ENCODE measurements at places on chromosomes 7 and 10.

DNA sequence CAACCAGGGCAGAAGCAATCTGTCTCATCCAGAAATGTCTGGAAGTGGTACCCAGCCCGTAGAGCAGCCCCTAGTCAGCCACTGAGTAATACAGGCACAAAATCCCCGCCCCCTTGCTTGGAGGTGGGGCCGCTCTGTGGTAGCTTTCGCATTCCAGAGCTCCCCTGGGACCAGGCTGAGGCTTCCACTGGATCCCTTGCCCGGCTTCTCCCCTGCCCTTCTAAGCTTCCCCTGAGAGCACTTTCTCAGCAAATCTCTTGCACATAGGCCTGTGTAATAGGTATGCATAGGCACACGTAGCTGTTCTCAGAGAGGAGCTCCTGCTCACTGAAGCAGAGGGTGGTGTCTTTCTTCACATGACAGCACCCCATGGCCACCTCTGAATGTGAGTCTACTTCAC, 144.2 kb downstream of the BMS1 start:
- no peak for DNase-seq

- DNase-seq: no peak
These were observed 14.4 kb upstream of the PCBD1 start for GRCh38 chr10:70902661-70903261.

DNA sequence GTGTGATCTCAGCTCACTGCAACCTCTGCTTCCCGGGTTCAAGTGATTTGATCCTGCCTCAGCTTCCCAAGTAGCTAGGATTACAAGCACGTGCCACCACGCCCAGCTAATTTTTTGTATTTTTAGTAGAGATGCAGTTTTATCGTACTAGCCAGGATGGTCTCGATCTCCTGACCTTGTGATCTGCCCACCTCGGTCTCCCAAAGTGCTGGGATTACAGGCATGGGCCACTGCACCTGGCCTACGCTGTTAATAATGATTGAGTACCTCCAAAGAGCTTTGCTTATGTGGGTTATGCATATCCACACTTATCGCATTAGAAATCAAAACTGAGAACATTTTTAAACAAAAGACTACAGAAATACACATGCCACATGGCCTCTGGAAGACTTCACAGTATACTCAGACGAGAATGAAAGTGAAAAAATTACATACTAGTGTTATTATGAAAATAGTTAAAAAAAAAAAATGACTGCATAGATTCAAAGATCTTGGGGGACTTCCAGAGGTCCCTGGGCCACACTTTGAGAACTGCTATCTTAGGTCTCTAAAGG, 25.4 kb downstream of the RPP38 start:
- DNase-seq: no peak

- no peak for DNase-seq
These were observed 14.1 kb downstream of the NUDCD3 start for GRCh38 chr7:44476313-44476712.

- DNase-seq: no peak
These were observed 150.8 kb downstream of the NRP1 start for GRCh38 chr10:33183655-33184054.

- no peak for DNase-seq
These were observed 231.9 kb upstream of the HABP2 start for GRCh38 chr10:113320987-113321386.

- DNase-seq: no peak
These were observed 4.4 kb upstream of the SND1 start for GRCh38 chr7:127647636-127648035.

- DNase-seq: peak; percentile 33
These were observed 1.2 kb downstream of the CCM2 start for GRCh38 chr7:45001138-45001694.

DNA sequence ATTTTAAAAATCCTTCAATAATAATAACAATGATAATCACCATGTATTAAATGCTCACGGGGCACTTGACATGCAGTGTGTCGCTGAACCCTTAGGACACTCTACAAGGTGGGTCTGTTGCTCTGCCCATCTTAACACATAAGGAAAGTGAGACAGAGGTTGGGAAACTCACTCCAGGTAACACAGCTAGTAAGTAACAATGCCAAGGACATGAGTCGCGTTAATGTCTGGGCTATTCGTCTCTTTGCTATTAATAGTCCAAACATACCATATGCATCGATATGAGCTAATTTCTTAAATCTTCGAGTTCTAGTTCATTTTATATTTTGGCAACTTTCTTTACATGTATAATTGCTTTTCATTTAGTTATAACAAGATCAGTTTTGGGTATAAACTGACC, 79.5 kb downstream of the BEND7 start:
- no peak for DNase-seq

- DNase-seq: no peak
These were observed 31.5 kb downstream of the MKRN1 start for GRCh38 chr7:140447841-140448240.

DNA sequence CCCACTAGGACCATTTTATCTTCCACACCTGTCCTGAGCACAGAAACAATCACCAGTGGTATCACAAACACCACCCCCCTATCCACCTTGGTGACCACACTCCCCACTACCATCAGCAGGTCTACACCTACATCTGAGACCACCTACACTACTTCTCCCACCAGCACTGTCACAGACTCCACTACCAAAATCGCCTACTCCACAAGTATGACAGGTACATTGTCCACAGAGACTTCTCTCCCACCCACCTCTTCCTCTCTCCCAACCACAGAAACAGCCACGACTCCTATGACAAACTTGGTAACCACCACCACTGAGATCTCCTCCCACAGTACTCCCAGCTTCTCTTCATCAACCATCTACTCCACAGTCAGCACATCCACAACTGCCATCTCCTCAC, 3.3 kb downstream of the MUC3A start:
- DNase-seq: no peak

- peak; percentile 76 for DNase-seq
These were observed 537 bp upstream of the MRPS24 start for GRCh38 chr7:43869867-43870240.

DNA sequence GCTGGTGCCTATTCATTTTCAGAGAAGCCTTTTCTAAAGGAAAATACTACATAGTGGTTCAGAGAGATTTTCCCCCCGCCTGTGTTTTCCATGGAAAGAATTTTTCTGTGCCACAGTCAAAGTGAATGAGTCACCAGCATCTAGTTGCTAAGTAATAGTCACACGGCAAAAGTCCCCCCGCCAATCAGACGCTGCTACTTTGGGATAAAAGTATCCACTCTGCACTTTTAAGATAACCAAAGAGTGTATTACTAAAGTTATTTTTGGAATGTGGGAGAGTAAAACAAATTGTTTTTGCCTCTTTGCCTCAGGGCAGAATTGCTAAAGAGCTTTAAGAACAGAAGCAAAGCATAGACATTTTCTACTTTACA, 23.5 kb downstream of the ABLIM1 start:
- DNase-seq: peak; percentile 63

GRCh38 chr7:39338716-39339115, 227.5 kb upstream of the YAE1 start:
- no peak for DNase-seq

DNA sequence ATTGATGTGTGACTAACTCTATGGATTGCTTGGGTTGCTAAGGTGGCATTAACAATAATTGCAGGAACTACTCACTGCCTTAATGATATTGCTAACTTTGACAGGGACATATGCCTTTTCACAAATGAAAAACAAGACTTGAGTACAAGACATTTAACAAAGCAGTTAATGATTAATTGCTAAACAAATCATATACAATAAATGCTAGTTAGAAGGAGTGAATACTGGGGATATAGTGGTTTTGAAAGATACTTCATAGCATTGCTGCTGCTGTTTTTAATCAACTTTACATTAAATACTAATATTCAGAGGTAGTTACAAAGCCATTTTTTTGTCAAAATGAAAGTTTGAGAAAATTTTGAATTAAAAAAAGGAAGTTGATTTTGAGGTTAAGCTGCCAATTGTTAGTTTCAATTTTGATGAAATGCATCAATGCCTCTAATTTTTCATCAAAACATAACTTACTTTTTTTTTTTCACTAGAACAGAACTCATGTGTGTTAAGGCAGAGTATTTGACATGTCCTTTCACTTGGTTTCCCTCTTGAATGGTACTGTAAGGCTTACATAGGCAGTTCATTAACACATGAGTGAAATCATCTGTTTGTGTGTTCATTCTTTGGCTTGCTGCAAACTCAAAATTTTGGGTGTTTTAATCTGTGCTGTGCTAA, 106.2 kb upstream of the SEMA3D start:
- DNase-seq: no peak

GRCh38 chr7:47034180-47034579, 547.7 kb downstream of the TNS3 start:
- DNase-seq: peak; percentile 11
